ENCODE measurements at places on chromosomes 6 and 20.

DNA sequence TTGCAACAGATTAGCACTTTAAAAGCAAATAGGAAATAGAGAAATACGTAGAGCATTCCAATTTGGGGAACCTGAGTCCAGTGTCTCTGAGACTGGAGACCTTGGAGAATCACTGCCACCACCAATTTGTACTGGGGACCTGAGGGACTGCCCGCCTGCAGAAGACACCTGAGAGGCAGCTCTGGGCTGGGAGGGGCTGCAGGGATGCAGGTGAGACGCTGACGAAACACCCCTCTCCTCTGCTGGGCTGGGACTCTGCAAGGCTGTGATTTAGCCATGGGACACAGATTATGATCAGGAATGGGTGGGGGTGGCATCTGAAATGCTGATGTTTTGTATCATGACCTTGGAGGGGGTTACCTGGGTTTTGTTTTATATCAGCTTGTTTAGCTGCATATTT lies 7.0 kb upstream of the APMAP start:
- no peak for DNase-seq

GRCh38 chr20:59985864-59986263 lies 27.6 kb downstream of the CDH26 start:
- DNase-seq, result no peak

DNA sequence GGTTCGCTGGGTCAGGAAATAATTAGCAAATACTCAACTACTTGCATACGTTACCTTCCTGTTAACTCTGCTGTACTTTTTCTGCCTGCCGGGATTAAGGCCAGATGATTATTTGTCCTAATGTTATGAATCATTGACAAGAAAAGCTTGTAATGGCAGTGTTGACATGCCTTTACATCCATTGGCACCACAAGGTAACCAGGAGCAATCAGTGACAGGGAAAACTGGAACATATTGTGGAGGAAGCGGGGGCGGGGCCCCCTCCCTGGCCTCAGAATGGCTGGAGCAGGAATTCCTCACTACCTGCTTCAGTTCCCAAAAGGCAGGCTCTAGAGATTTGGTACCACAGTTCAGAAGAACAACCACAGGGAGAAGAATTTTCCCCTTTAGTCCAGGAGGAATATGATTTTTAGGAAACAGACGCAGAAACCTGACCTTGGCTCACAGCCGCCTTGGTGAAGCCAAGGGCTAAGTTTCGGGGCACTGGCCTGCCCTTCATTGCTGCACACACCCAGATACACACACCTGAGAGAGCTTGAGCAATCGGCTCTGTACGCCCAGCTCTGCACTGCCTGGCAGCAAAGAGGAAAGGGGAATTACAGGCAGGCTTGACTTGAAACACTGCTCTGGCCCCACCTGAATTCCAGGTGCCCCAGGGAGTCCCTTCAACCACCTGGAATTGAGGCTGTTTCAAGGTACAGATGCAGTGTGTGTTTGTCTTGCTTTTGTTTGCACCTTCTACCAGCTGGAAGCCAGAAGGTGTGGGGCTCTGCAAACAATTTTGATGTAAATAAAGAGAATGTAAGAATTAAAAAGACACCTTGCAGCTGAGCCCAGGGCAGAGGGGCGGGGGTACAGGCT lies 89.8 kb downstream of the MYB start:
- DNase-seq, result peak; percentile 7

DNA sequence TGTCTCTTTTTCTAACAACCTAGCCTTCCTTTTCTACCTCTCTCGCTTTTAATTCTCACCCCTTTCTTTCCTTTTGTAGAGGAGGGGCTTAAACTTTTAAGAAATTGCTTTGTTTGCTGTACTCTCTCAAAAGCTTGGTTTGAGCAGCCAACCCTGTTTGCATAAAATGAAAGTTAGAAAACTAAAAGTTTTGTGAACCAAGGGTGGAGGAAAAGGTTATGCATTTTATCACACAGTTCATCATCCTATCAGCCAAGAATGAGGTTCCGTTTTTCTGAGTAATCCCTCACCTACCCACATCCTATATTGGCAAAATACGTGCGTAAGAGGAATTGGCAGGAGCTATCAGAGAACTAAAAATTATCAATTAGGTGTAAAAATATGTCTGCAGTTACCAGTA lies 42.8 kb upstream of the LOC128125822 start:
- no peak for DNase-seq

DNA sequence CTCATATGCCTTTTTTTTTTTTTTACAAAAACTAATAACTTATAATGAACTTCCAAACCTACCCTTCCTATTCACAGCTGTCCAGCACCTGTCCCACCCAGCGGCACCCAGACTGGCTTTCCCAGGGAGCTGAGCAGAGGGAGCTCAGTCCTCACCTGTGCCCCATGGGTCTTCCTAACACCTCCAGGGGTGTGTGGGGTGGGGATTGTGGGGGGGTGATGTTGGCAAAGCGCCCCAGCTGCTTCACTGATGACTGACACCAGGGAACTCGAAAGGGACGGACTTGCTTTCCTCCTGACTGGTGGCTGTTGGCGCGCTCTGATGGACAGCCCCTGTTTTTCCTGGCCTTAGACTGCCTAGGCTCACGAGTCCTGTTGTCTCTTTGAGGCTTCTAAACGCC lies 14.2 kb upstream of the SYNJ2 start:
- no peak for DNase-seq

DNA sequence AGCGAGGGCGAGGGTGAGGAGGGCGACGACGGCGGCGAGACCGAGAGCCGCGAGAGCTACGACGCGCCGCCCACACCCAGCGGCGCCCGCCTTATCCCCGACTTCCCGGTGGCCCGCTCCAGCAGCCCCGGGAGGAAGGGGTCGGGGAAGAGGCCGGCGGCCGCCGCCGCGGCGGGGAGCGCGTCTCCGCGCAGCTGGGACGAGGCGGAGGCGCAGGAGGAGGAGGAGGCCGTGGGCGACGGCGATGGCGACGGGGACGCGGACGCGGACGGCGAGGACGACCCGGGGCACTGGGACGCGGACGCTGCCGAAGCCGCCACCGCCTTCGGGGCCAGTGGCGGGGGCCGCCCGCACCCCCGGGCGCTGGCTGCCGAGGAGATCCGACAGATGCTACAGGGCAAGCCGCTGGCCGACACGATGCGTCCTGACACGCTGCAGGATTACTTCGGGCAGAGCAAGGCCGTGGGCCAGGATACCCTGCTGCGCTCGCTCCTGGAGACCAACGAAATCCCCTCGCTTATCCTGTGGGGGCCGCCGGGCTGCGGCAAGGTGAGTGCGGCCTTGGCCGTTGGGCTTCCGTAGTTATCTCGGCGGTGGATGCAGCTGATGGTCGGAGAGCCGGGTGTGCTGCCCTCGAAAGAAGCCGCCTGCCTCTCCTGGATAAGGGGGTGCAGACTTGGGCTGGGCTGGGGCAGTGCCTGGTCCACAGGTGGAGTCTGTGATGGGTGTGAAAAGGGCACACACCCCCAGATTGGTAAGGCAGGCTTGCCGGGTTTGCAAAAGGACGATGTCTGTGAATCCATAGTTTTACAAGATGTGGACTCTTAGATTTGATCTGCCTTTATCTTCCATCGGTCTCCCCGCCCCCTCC lies 938 bp downstream of the WRNIP1 start:
- DNase-seq, result no peak

GRCh38 chr6:167733740-167734661 lies 92.7 kb upstream of the AFDN start:
- DNase-seq, result peak; percentile 67

DNA sequence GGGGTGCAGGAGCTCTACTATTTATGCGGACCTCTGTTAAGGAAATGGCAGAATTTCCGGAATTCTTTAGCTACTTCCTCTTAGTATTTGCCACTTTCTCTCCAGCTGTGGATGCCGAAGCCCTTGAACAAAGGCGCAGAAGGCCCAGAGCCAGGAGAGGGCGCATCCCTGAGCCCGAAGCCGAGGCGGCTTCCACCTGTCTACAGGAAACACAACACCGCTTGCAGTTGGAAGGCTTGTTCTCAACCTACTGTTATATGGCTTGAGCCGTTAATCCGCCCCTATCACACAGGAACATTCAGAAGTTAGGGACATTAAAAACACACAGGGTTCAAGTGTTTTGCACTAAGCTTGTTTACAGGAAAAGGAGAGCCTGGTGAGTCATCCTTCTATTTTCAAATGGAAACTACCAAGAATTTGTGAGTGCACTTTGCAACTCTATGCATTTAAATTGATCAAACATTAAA lies 417.1 kb downstream of the BCKDHB start:
- no peak for DNase-seq

GRCh38 chr6:31139599-31139998 lies 733 bp upstream of the PSORS1C2 start:
- no peak for DNase-seq

DNA sequence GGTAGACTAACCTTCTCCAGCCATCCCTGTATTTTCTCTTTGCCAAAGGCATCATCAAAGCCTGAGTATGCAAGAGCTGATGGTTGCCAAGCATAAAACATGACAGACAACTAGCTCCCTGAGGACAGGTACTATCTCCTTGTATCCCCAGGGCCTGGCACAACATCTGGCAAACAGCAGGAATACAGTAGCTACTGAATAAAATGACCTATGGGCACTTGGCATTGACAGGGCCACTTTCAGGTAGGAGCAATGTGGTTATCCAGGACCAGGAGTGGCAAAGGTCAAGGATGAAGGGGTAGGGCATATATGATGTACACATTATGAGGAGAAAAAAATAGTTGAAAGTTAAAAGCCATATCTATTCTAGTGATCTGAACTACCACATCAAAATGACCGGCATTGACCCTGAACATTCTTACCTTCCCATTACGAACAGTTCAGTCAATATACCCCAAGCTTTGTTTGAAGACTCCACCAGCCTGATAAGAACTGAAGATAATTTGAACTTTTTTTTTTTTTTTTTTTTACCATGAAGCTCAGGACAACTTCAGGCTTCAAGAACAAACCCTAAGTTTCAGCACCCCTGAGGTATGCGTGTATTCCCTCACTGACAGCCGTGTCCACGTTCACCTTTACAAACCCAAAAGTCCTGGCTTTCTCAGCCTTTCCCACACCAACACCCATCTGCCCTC lies 12.3 kb downstream of the ABHD12 start:
- DNase-seq, result no peak

- no peak for DNase-seq
Measured at GRCh38 chr20:58605292-58606065, 45.6 kb upstream of the STX16 start.

DNA sequence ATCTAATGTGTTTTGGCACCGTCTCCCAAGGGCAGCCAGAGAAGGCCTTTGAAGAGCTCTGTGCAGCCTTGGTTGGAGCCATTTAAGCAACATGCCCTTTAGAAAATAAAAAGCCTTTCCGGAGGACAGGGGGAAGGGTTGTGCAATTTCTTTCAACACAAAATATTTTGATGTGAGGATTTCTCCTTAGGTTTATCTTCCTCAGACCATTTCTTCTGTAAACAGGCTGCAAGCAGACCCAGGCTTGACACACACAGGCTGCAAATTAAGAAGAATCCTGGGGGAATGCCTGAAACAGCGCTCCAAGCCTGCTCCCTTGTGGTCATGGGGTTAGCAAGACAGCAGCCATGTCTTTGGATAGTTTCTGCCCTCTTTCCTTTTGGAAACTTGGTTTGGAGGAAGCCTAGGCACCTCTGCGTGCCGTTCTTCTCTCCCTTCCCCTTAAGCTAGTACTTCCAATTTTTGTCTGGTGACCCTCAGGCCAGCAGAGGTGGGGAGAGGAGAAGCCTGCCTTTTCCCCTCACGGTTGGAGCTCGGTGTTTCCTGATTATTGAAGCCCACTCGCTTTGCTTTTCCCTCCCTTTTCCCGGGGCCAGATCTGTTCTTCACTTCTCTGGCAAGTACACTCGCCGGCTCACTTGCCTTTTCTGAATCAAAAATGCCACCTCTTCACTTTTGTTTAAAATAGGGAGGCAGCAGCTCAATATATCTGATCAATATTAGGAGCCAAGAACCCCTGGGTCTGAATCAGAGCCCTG lies 39.6 kb upstream of the NOX3 start:
- peak; percentile 51 for DNase-seq

- DNase-seq, result no peak
Measured at GRCh38 chr6:76774781-76775384, 688.4 kb downstream of the HTR1B start.

- DNase-seq, result no peak
Measured at GRCh38 chr6:142419071-142419470, 117.3 kb downstream of the ADGRG6 start.

DNA sequence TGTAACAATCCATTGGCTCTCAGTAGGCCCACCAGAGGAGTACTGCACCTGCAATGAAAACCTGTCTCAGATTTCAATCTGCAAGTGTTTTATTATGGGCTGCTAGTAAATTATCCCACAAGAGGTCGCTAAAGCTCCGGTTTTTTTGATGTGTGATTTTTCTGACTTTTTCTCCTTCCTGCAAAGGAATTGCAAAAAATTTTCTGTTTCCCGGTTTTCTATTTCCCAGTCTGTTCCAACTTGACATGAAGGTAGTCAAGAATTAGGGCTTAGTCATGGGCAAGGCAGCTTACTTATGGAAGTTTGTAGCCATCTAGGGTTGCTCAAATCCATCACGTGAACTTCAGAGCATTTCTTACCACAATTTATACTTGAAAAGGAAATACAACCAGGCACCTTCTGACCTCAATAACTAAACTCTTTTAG lies 38.5 kb upstream of the AHI1 start:
- no peak for DNase-seq

GRCh38 chr6:47743744-47744143 lies 38.1 kb upstream of the OPN5 start:
- DNase-seq, result no peak

GRCh38 chr6:91387290-91388059 lies 800.6 kb upstream of the MAP3K7 start:
- no peak for DNase-seq

DNA sequence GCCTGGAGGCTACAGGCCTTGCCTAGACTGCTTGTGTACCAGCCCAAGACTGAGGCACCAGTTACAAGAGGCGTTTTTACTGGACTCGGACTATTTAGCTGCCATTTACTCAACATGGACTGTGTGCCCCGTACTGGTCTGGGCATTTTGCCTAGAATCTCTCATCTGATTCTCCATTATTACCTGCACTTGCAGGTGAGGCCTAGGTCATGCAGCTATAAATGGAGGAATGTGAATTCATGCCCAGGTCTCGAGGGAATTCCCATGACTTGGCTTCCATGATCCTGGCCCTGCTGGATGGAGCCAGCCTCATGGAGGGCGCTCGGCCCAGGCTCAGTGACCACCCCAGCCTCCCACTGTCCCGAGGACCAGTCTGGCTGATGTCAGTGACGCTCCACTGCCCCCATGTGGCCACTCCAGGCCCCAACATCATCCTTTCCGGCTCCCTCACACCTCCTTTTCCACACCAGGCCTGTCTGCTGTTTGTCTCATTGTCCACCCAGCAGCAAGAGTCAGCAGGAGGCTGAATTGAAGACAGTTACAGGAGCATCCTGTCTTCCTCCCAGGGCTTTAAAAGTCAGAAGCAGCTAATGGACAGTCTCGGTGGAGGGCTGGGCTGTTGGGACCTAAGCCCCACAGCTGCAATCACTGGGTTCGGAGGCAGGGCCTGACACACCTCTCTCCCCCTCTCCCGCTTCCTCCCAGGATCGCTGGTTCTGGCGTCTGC lies 8.7 kb downstream of the MMP24OS start:
- no peak for DNase-seq

Data from NCI-H1092 (cell line).